Stimulated activated CD8-positive, alpha-beta memory T cell treated with anti-CD3 and anti-CD28 coated beads, Interleukin-2, amount 100 ng/mL, for 48 hours (primary cell): ENCODE measurements at places on chromosomes 6 and 20.

DNA sequence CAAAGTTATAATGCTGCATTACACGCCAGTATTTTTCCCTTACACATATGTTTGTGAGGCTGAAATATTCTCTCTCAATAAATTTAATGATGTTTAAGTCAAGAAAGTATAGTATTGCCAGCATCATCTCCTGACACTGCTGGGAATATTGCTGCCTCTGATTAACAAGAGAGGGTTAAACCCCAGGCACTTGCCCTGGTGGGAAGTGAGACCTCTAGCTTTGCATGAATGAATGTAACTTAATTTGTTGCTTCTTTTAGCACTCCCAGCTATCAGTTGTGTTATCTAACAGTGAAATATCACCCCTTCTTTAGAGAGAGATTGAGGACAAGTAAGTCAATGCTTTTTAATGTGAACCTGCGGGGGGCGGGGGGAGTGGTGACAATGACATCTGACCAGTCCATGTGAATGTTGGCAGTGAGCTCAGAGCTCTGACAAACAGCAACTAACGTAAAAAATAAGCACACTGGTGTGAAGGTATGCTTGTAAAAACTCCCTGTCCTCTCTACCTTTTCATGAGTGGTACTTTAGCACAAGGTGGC lies 9.8 kb downstream of the FOXA2 start:
- no peak for DNase-seq

DNA sequence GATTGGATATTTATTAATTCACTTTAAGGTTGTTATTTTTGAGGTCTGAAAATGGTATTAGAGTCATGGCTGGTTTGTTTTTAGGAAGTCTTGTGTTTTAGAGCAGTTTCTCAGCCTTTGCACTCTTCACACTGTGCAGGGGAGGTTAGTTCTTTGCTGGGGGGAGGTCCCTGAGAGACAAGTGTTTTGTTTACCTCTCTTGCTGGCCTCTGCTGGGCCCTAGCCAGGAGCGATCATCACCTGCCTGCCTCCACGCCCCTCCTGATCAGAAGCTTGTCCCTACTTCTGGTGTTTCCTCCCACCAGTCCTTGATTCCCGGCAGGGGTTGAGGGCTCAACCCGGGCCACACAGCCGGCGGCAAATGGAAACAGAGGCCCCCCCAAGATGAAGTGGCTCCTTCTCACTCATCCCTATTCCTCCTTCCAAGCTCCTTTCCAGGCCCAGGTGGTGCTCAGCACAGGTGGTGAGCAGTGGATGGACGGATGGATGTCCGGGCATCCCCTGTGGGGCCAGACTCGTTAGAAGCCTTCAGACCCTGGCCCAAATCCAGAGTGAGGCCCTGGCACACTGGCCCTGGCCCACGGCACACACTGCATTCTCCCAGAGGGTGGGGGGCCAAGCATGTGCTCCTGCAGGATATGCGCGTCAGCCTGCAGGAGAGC lies 51.3 kb downstream of the GRM4 start:
- DNase-seq: no peak

DNA sequence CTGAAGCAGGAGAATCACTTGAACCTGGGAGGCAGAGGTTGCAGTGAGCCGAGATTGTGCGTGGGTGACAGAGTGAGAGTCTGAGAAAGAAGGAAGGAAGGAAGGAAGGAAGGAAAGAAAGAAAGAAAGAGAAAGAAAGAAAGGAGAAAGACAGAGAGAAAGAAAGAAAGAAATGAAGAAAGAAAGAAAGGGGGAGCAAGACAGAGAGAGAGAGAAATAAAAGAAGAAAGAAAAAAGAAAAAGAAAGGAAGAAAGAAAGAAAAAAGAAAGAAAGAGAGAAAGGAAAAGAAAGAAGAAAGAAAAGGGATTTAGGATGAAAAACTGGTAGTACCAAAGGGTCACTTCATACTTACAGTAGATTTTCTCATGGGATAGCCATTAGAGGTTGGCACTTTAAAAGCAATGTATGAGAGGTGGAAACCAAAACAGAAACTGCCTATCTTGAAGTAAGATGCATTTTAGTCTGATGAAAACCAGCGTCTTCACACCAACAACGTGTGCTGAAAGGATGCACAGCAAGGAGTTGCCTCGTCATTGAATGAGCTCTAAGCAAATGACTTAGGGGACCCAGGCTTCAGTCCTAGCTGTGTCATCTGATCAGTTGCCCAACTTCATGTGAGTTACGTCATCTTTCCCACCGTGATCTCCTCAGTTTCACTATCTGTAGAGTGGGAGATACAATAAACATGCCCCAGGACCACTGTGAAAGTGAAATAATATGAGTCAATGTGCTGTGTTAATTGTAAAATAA lies 133.9 kb upstream of the NEDD9 start:
- DNase-seq: no peak

- DNase-seq: no peak
Measured at GRCh38 chr6:157456524-157456829, 75.5 kb downstream of the ZDHHC14 start.

GRCh38 chr20:37941332-37941731 lies 38.4 kb downstream of the VSTM2L start:
- DNase-seq: no peak

DNA sequence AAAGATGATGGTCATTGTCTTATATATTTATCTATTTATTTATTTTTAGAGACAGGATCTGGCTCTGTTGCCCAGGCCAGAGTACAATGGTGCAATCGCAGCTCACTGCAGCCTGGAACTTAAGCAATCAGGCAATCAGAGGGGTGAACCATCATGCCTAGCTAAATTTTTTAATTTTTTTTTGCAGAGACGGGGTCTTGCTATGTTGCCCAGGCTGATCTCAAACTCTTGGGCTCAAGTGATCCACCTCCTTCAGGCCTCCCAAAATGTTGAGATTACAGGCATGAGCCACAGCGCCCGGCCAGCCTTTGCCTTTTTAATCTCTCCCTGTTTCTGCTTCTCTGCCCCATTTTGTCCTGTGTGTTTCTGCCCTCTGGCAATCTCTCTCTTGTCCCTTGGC lies 102.2 kb downstream of the NCR2 start:
- no peak for DNase-seq

DNA sequence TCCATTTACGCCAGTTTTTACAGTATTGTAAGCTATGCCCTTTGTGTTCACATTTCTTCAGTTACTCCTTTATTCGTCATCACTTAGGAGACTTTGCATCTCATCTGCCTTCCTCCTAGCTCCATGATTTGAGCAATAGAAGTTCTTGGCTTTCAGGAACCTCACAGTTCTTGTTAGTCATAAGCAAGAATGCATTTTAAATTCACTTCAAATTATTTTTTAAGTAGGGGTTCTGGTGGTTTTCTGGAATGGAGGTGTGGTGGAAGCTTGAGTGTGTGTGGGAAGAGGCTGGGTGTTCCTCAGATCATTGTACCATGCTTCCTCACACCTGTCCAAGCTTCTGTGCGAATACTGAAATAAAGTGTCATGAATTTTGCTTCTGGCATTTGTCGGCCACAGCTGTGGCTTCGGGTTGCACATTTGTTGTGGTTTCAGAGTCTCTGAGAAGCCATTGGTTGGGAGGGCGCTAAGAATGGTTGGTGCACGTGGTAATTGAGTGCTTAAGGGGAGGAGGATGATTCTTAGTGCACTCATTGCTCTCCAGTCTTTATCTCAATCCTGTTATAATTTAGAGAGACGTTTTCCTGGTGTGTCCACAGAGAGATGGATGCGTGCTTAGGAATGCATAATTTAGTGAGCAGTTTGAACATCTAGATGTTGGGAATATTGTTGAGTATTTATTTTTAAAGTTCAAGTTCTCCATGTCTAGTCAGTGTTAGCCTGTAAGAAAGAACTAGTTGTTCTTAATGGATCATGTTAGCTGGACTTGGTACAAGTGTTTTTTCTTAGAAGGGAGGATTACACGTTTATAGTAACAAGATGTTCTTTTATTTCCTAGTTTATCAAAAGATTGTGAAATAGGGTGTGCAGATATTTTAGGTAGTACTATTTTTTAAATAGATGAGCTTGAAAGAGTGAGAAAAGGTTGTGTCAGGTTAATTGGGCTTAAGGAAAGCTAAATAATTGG lies 31.9 kb downstream of the FOXO3 start:
- DNase-seq: peak; percentile 16

GRCh38 chr20:5797843-5798462 lies 47.8 kb downstream of the SHLD1 start:
- DNase-seq: no peak

GRCh38 chr6:36068012-36068392 lies 40.4 kb downstream of the MAPK14 start:
- DNase-seq: no peak

GRCh38 chr6:34696189-34696738 lies 303 bp downstream of the ILRUN start:
- DNase-seq: peak; percentile 23

- DNase-seq: no peak
Measured at GRCh38 chr6:38040254-38040653, 220.7 kb downstream of the ZFAND3 start.

GRCh38 chr20:38354227-38354626 lies 7.9 kb downstream of the LBP start:
- DNase-seq: no peak

- no peak for DNase-seq
Measured at GRCh38 chr20:57002066-57002570, 264.3 kb downstream of the BMP7 start.

- DNase-seq: no peak
Measured at GRCh38 chr20:1955217-1955616, 38.6 kb downstream of the PDYN start.

DNA sequence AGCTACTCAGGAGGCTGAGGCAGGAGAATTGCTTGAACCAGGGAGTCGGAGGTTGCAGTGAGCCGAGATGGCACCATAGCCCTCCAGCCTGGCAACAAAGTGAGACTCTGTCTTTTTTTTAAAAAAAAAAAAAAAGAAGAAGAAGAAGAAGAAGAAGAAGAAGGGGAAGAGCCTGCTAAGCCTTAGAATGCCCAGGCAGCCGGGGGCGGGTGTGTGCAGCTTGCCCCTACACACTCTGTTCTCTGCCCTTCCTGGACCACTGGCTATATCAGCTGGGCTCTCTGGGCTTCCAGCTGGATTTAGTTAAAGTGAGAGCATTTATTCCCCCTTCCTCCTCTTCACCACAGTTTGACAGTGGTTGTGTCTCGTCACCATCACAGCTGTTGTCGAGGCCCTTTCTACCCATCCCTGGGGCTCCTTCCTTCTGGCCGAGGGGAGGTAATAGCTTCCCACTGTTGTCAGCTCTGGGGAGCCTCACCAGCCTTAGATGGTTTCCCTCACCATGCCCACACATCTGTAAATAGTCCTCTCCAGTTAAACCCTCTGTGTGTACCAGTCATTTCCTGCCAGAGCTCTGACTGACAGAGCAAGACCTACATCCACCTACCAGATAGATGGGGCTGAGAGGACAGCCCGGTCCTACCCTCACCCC lies 77.6 kb downstream of the TRERF1 start:
- no peak for DNase-seq

- DNase-seq: no peak
Measured at GRCh38 chr6:73388433-73388799, 6.2 kb upstream of the DDX43 start.

DNA sequence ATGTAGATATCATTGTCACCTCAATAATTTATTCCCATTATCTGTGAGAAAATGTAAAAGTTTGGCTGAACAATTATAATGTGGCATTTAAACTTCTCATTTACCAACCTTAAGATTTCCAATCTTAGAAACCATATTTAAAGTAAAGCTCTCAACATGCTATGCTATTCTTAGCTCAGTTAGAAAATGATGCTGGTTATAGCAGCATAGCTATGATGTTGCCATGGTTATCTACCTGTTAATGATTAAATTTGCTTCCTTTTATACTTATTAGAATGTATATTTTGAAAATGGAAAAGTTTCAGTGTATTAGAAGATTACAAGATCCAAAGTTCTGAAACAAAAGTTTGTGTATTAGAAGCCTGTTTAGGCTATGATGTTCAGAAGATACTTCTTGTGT lies 110.1 kb downstream of the GPR63 start:
- no peak for DNase-seq

DNA sequence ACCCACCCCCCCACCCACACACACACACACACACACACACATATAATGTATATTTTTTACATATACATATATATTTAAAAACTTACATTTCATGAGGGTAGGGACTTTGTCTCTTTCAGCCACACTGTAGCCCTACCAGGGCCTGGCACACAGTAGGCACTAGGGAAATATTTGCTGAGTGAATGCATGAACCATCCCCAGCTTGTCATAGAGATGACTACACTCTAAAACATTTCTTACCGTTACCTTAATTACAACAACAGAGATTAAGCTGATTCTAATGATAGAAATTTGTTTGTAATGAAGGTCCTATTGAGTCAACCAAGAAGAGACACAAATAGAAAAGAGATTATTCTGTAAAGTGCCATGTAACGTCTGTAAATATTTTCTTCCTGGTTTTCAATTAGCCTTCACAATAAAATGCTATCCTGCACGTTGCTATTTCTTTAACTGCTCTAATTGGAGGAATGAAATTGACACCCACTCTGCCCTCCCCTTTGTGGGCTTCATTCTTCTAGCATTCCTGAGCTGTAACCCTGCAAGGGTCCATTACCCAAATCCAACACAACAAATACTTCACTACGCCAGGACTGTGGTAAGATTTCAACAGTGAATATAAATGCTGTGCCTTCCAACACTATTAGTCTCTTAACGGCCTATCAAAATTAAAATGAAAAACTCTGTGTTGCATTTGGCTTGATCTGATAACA lies 30.8 kb downstream of the SIM1 start:
- DNase-seq: no peak

GRCh38 chr6:168968228-168968627 lies 285.4 kb downstream of the THBS2 start:
- DNase-seq: no peak

- no peak for DNase-seq
Measured at GRCh38 chr6:119233312-119233984, 116.1 kb downstream of the MAN1A1 start.

DNA sequence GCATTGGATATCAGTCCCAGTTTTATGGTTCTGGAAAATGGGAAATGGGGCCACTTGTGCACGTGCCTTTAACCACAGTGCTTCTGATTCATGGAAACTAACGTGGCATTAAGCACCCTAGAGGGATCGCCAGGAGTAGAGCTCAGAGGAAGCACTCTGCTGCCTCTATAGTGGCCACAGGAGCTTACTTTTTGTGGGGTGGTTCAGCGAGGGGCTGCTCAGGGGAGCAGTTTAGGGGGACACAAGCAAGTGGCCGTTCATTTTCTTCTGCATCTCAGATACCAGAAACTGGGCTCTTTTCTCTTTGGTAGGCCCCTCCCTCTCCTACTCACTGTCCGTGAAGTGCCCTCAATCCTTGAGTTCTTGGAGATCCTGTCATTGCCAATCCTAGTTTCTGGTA lies 28.5 kb downstream of the AGPAT4 start:
- no peak for DNase-seq

DNA sequence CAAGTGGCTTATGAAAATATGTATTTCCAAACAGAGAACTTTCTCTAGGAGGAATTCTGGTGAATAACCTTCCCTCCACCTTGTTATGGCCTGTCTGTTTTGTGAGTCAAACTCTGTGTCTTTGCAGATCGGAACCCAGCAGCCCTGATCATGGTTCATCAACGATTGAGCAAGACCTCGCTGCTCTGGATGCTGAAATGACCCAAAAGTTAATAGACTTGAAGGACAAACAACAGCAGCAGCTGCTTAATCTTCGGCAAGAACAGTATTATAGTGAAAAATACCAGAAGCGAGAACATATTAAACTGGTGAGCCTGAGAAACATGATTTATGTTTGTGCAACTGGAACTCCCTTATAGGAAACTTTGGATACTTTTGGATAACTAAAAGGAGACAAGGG lies 294.5 kb upstream of the PLCB4 start:
- DNase-seq: no peak

- DNase-seq: no peak
Measured at GRCh38 chr6:25601800-25602673, 50.0 kb upstream of the SCGN start.
